ENCODE measurements at places on chromosomes 4 and X. TPM values are rescaled to one million over a fixed set of nuclear protein-coding genes. Genes with fewer than 3 reads are reported as not detected.

The DUSP21 gene
- total RNA-seq = not detected

The TBX22 gene
- total RNA-seq = not detected

The CORIN gene
- total RNA-seq = 0.45 TPM

The FAM193A gene
- total RNA-seq = 107 TPM

The IL9R gene
- not detected for total RNA-seq

The PRDM8 gene
- total RNA-seq = 22.8 TPM

The LONRF3 gene
- total RNA-seq = 8.5 TPM

The SLC34A2 gene
- not detected for total RNA-seq

The SLIT2 gene
- total RNA-seq = 57.3 TPM

The CMC4 gene
- total RNA-seq = 4.7 TPM

The AREG gene
- 17.1 TPM for total RNA-seq

The ARAP2 gene
- 12.7 TPM for total RNA-seq

The PDE5A gene
- 10.7 TPM for total RNA-seq

The TRIM75 gene
- total RNA-seq = not detected

The DCUN1D4 gene
- total RNA-seq = 54.9 TPM

The RXFP1 gene
- not detected for total RNA-seq

The FGF13 gene
- total RNA-seq = 10.7 TPM

The MAB21L2 gene
- total RNA-seq = not detected

The PRSS12 gene
- 7.8 TPM for total RNA-seq

The CLGN gene
- not detected for total RNA-seq

The C4orf51 gene
- not detected for total RNA-seq

The SPANXD gene
- total RNA-seq = not detected

The ENPEP gene
- 0.29 TPM for total RNA-seq

The CSAG3 gene
- not detected for total RNA-seq

Measured in stomach (tissue), 19 donors.